ENCODE measurements at places on chromosomes 3 and 15.

DNA sequence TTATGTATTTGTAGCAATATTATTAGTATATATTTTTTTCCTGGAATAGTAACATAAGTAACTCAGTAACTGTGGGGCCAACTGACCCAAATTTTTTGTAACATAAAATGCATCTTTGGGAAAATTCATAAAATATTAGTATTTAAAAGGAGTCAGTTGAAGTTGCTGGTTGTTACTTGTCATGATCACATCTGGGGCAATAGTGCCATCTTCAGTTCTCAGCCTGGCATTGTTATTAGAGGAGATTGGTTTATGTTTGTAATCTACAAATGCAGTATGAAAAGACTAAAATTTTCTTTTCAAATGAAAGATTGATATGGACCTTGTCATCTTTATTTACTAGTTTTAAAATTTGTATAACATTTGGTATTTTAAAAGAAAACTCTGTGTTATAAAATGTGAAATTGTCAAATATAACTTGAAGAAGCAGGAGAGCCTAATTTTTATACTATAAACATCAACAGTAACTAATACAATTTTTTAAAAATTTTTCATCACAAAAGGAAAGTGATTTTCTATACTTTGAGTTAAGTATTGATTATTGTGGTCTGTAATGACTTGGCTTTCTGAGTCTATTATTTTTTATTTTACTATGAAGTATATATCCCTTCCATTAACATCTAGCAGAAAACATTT, 38.8 kb upstream of the MLF1 start:
- DNase-seq = no peak

- no peak for DNase-seq
Measured at GRCh38 chr3:112059497-112059896, 25.0 kb downstream of the TMPRSS7 start.

DNA sequence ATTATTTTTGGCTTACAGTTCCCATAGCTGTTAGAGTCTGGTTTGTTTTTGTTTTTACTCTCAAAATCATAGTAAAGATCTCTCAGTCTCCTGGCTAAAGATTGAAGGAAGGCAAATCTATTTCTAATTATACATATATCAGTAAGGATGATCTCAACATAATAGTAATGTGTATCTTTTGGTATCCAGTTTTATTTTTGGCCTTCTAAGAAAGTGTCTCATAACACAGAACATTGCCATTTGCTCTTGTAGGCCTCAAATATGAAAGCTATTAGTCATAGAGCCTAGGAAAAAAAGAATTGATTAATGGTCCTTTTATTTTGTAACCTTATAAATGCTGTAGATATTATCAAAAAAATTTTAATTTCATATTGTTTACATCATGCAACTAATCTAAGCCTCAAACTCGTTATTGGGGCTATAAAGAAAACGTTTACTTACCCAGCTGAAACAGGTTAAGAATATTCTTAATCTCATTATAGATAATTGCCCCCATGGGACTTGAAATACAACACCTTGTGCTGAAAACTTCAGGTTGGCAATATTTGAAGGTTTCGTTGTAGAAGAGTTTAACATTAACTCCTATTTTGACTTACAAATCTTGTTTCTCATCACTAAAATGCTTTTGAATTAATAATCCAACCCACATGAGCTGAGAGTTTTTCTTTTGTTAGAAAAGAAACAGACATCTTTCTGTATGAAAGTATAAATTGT, 16.7 kb downstream of the FBXO45 start:
- no peak for DNase-seq

GRCh38 chr15:89936786-89937265, 24.1 kb upstream of the ARPIN start:
- no peak for DNase-seq

DNA sequence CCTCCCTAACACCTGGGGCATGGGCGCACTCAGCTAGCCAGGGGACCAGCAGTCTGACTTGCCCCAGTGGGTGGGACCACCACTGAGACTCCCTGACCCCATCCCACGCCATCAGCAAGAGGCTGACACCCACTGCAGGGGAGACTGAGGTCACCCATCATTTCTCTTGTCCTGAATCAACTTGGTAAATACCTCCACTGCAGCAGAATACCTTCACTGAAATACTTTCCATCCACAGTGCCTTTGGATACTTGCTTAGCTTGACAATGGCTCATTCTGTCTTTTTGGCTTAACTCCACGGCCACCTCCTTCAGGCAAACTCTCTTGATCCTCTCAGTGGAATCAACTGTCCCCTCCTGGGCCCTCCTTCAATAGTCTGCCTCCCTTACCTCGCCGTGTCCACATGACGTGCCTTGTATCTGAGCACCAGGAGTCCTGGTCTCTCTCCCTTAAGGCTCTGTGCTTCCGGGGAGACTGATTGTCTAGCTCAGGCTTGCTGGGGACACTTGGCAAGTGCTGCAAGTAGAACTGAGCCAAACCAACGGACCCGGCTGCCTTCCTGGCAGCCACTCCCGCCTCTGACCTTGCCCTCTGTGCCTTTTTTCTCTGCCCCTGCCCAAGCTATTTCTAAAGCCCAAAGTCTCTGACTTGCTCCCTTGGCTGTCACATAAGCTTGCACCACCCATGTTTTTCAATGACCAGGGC, 119.1 kb downstream of the ADCY5 start:
- no peak for DNase-seq

DNA sequence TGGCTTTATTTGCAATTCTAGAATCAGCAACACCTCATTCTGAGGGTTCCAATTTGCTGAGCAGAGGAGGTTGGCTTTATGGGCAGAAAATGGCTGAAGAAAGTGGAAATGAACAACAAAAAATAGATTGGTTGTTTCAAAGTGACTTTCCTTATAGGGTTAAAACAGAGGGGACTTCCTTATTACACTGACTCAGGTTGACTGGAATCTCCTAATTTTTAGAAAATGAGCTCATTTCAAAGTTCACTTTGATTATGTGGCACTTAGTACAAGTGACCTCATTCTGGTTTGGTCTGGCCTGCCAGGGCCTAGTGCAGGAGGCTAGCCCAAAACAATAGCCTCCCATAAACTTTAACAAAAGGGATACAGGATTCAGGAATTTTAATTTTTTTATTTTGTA, 41.4 kb downstream of the NFKBIZ start:
- DNase-seq = no peak

DNA sequence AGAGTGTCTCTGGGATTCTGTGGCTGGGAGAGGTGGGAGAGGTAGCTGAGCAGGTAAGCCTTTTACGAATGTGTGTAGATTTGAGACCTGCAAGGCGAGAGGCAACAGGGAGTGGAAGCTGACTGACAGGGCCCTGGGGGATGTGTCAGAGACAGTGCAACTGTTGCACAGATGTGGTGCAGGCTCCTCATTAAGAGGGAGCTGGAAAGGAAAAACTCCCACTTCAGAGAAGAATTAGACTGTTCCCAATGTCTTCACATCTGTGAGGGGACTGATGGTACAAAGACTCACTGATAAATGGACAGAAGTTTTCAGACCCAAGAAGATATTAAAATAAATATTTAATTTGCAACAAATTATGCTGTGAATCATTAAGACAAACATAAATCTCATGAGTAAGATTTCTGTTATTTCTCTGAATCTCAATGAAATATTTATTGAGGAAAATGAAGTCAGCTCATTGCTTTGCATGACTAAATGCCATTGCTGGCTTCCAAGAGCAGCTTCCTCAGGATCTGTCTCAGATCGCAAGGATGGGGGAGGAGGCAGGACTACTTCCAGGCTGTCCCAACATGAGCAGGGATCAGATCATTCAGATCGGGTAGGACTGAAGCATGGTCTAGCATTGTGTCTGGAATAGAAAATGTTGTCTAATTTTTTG, 127.3 kb upstream of the ROPN1 start:
- DNase-seq = no peak

GRCh38 chr3:143002083-143002712, 828 bp downstream of the U2SURP start:
- DNase-seq = no peak

- DNase-seq = no peak
Measured at GRCh38 chr3:69305011-69305410, 80.9 kb downstream of the FRMD4B start.

DNA sequence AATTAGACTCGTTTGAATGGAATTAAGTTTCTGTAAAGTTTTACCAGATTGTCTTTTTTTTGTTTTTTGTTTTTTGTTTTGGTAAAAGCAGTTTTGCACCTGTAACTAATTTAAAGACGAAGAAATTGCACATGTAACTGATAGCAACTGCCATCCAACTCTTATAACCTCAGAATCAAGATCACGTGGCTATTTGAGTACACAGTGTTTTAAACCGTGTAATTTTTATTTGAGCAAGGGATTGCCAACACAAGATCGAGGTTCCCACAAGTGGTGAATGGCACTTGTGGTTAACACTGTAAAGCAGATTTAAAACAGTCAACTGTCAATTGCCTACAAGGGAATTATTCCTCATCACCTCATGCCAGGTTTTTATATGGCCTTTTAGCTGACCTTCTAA, 67.3 kb downstream of the PPARG start:
- no peak for DNase-seq

GRCh38 chr3:116129187-116129946, 315.9 kb downstream of the LSAMP start:
- no peak for DNase-seq

GRCh38 chr3:3031326-3031725, 78.8 kb downstream of the IL5RA start:
- DNase-seq = no peak

- no peak for DNase-seq
Measured at GRCh38 chr3:178233371-178234071, 302.7 kb upstream of the KCNMB2 start.

GRCh38 chr3:184239221-184239620, 9.5 kb downstream of the ALG3 start:
- DNase-seq = no peak
